ENCODE measurements at places on chromosomes 16 and 17.

- H3K36me3 ChIP-seq, result no peaks in the 10 kb centered on the region
- peaks cover 14% of the 10 kb centered on the region for H3K27me3 ChIP-seq
- H3K27ac ChIP-seq, result no peak within 1 kb of the TSS
These were observed at the start of gene MEIOC for GRCh38 chr17:44655983-44656710. MEIOC (plus strand) TSS chr17:44656468; CDS start chr17:44656614, 146 bp downstream.

DNA sequence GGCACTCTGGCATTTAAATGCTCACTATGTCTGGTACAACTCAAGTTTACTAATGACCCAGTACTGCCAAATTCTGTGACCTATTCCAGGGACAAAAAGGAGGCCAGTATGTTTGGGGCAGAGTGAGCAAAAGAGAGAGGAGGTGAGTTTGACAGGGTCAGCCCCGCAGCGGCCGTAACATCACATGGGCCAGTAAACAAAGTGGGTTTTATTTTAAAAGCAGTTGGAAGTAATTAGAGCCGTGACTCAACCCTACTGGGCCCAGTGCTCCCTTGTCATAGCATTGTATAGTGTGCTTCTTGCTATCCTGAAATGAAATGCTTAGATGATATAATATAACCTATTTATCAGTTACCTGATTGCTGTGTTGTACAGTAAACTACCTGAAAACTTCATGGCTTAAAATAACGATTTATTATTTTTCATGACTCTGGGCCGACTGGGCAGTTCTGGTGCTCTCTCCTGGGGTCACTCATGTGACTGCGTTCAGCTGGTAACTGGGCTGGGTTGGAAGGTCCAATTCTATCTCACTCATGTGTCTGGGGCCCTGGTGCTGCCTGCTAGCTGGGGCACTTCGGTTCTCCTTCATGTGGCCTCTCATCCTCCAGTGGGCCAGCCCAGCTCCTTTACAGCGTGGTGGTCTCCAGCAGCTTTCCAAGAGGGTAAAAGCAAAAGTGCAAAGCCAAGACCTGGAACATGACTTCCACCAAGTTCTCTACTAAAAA, 27.4 kb downstream of the IQCK start:
- H3K4me3 ChIP-seq, result no peak overlapping the region
- H3K27me3 ChIP-seq, result no peaks in the 10 kb centered on the region
- H3K36me3 ChIP-seq, result no peaks in the 10 kb centered on the region
- peak; percentile 60 for DNase-seq
- no peak overlapping the region for H3K27ac ChIP-seq

DNA sequence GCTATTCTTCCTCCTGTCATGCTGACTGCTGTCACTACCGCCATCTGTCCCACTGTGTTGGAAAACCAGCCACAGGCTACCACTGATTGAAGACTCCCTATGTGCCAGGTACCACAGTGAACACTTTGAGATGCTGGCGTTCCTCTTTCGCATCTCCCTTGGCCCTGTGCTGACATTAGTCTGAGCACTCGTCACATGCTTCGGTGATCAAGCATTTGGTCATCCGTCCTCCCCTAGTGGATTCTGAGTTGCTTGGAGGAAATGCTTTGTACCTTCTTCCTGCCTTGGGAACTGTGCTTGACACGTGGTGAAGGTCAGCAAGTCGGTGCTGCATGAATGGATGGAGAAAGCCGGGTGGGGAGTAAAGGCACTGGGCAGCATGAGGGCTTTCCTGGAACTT, 260.1 kb downstream of the SNX29 start:
- no peak overlapping the region for H3K27ac ChIP-seq
- H3K36me3 ChIP-seq, result no peaks in the 10 kb centered on the region

GRCh38 chr17:17661134-17661533, 20.1 kb upstream of the RAI1 start:
- H3K4me1 ChIP-seq, result peaks cover 8% of the 10 kb centered on the region
- no peak for DNase-seq
- H3K36me3 ChIP-seq, result no peaks in the 10 kb centered on the region
- H3K27me3 ChIP-seq, result peaks cover 2% of the 10 kb centered on the region
- H3K4me3 ChIP-seq, result no peak overlapping the region
- no peak overlapping the region for H3K27ac ChIP-seq

DNA sequence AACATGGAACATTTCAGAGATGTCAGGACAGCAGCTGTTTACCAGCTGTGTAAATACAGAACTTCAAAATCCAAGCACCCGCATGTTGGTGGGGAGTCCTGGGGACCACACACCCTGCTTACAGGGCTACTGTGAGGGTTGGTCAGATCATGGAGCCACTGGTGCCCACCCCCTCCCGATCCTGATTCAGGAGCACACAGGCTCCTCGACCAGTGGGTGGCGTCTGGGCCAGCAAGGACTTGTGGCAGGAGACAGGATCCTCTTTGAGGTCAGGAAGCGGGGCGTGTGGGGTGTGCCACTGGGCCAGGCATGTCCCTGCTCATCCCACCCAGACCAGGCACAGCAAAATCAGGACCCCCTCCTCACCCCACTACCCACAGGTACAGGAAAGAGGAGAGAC, 83.6 kb downstream of the SDK2 start:
- H3K4me1 ChIP-seq, result no peaks in the 10 kb centered on the region
- no peak overlapping the region for H3K4me3 ChIP-seq
- H3K27me3 ChIP-seq, result no peaks in the 10 kb centered on the region
- H3K27ac ChIP-seq, result no peak overlapping the region
- no peak for DNase-seq
- no peaks in the 10 kb centered on the region for H3K36me3 ChIP-seq

GRCh38 chr17:5758651-5759050, 174.3 kb upstream of the NLRP1 start:
- H3K4me1 ChIP-seq, result no peaks in the 10 kb centered on the region
- no peaks in the 10 kb centered on the region for H3K27me3 ChIP-seq
- no peak for DNase-seq
- no peak overlapping the region for H3K4me3 ChIP-seq
- H3K27ac ChIP-seq, result no peak overlapping the region

- no peak overlapping the region for H3K4me3 ChIP-seq
- no peak overlapping the region for H3K27ac ChIP-seq
- no peaks in the 10 kb centered on the region for H3K36me3 ChIP-seq
- no peaks in the 10 kb centered on the region for H3K4me1 ChIP-seq
These were observed 210.0 kb upstream of the DYNLRB2 start for GRCh38 chr16:80330803-80331202.

DNA sequence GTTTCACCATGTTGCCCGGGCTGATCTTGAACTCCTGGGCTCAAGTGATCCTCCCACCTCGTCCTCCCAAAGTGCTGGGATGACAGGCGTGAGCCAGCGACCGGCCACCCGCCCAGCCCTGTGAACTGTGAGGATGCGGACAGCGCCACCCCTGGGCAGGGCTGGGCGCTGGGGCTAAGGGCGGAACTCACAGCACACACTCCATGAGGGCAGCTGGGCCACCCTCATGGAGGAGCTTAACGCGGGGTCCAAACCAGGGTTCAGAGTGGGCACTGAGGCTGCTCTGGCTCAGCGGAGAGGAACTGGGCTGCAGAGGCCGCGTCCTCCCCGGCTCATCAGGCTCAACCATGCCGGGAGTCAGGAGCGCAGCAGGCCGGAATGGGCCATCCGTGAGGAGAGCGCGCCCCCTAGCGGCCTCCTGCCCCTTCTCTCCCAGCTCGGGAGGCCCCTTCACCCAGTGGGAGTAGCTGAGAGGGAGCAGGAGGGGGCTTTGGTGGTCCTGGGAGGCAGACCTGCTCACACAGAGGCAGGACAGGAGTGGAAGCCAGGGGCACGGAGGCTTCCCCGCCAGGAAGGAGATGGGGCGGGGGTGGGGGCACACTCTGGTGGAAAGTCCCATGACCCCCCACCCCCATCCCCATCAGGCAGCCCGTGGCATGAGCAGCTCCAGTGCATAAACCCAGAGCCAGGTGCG, 13.8 kb downstream of the CORO7 start:
- no peak overlapping the region for H3K4me3 ChIP-seq
- no peak overlapping the region for H3K27ac ChIP-seq
- peak; percentile 55 for DNase-seq
- peaks cover 14% of the 10 kb centered on the region for H3K36me3 ChIP-seq

GRCh38 chr16:84082835-84083569, 33.7 kb downstream of the MBTPS1 start:
- DNase-seq, result no peak
- no peak overlapping the region for H3K27ac ChIP-seq
- H3K4me3 ChIP-seq, result no peak overlapping the region
- H3K36me3 ChIP-seq, result peaks cover 18% of the 10 kb centered on the region

DNA sequence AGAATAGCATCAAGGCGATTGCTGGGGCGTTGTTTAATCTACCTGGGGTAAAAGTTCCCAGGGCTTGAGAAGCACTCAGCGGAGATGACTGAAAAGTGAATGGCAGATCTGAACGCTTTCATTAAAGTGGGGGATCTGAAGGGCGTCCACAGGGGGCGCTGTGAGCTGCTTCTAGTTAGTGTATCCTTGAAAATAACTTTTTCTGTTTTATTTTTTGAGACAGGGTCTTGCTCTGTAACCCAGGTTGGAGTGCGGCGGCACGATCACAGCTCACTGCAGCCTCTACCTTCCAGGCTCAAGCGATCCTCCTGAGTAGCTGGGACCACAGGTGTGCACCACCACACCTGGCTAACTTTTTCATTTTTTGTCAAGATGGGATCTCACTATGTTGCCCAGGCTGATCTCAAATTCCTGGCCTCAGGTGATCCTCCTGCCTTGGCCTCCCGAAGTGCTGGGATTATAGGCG, 360.4 kb downstream of the SEC14L1 start:
- H3K27ac ChIP-seq, result no peak overlapping the region
- no peak overlapping the region for H3K4me3 ChIP-seq
- peak; percentile 36 for DNase-seq
- H3K27me3 ChIP-seq, result no peaks in the 10 kb centered on the region
- H3K4me1 ChIP-seq, result no peaks in the 10 kb centered on the region

GRCh38 chr16:88705801-88706228, 393 bp downstream of the RNF166 start:
- H3K27me3 ChIP-seq, result no peaks in the 10 kb centered on the region
- peak overlapping the region; percentile 90 for H3K4me3 ChIP-seq
- peaks cover 10% of the 10 kb centered on the region for H3K4me1 ChIP-seq
- DNase-seq, result no peak
- H3K27ac ChIP-seq, result peak overlapping the region; percentile 52

DNA sequence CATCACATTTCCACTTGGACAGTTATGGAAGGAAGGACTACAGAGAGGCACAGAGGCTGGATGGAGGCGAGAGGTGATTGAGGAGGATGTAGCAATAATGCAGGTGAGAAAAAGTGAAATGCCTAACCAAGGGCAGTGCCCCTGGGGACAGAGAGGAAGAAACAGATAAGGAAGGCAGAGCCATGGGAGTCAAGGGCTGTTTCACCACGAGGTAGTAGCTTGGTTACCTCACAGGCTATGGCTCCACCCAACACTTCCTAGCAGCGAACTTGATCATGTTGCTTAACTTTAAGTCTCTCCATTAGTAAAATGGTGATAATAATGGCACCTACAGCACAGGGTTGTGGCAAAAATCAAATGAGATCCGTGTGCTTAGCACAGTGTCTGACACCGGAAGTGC, 83.9 kb downstream of the YPEL2 start:
- no peak overlapping the region for H3K4me3 ChIP-seq
- H3K36me3 ChIP-seq, result no peaks in the 10 kb centered on the region
- peaks cover 3% of the 10 kb centered on the region for H3K27me3 ChIP-seq
- H3K4me1 ChIP-seq, result no peaks in the 10 kb centered on the region
- no peak for DNase-seq

DNA sequence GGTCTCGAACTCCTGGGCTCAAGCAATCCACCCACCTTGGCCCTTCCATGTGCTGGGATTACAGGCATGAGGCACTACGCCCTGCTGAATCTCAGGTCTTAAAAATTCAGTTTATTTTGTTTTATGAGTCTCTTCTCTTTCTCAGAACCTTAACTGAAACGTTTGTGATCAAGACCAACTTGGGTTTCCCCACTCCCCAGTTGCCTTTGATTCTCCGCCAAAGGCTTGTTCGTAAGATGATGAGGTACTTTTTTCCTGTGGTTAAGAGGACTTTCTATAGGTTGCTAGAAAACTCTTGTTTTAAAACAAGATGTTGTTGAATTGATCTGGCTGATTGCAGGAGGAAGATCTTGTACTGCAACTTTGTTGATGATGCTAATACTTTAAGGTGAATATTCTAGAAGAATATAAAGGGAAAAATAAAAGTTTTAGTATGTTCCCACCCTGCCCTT, 11.7 kb downstream of the ABCC1 start:
- H3K27me3 ChIP-seq, result no peaks in the 10 kb centered on the region
- peaks cover 4% of the 10 kb centered on the region for H3K4me1 ChIP-seq
- no peaks in the 10 kb centered on the region for H3K36me3 ChIP-seq

DNA sequence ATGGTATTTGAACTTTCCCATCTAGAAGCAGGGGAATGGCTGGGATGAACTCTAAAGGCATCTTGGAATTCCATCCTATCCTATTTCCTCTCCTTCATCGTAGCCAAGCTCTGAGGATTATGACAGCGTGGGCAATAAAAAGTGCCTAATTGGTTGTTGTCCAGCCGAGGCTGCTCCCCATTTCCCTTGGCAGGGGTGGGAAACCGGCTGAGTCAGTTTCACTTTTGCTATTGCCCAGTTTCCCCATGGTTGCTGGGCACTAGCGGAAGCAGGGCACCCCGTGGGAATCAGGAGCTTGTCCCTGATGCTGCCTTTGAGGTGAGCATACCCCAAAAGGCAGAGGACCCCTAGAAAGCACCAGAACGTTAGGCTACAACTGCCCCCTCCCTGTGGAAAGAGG, 13.8 kb upstream of the SP2 start:
- no peak overlapping the region for H3K4me3 ChIP-seq
- no peak overlapping the region for H3K27ac ChIP-seq
- peak; percentile 20 for DNase-seq
- H3K4me1 ChIP-seq, result peaks cover 2% of the 10 kb centered on the region
- H3K27me3 ChIP-seq, result peaks cover 9% of the 10 kb centered on the region

DNA sequence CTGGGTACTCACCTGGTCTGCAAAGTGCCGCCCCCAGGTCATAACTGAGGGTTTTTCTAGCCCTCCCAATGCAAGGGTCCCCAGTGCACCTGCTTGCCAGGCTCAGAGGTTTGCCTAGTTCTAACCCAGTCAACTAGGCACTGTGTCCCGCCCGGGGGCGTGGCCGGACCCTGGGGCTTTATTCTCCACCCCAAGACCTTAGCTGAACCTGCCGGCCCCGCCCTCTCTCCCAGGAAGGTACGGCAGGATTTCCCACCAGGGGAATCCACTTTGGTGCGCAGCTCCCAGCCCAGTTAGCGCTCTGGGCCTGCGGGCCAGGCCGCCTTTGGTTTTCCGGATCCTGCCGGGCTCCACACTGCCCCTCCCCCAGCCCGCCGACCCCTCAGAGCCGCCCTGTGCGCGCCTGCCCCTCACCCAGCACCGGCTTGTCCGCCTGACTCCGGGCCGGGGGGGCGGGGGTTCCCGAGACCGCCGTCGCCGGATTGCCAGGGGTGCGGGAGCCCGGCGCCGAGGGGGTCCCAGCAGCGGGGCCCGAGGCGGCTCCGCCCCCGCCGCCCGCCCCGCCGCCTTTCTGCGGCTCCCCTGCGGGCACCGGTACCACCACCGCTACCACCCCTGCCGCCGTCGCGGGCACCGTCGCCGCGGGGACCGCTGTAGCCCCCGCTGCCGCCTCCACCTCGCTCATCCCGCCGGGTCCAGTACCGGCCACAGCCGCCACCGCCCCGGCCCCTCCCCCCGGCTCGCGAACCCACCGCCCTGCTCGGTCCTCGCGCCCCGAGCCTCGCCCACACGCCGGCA, 424 bp downstream of the YBX2 start:
- H3K36me3 ChIP-seq, result no peaks in the 10 kb centered on the region
- no peaks in the 10 kb centered on the region for H3K4me1 ChIP-seq
- H3K4me3 ChIP-seq, result no peak overlapping the region
- DNase-seq, result no peak

GRCh38 chr17:41705271-41705991, 6.7 kb upstream of the GAST start:
- DNase-seq, result peak; percentile 68
- H3K27me3 ChIP-seq, result no peaks in the 10 kb centered on the region
- H3K27ac ChIP-seq, result peak overlapping the region; percentile 47

- no peak overlapping the region for H3K4me3 ChIP-seq
- peak; percentile 23 for DNase-seq
- H3K27me3 ChIP-seq, result no peaks in the 10 kb centered on the region
- no peaks in the 10 kb centered on the region for H3K4me1 ChIP-seq
- H3K27ac ChIP-seq, result no peak overlapping the region
- no peaks in the 10 kb centered on the region for H3K36me3 ChIP-seq
These were observed 3.7 kb downstream of the HPR start for GRCh38 chr16:72066747-72067146.

Data from fibroblast of lung (primary cell).